ENCODE measurements at places on chromosomes 5 and 9.

DNA sequence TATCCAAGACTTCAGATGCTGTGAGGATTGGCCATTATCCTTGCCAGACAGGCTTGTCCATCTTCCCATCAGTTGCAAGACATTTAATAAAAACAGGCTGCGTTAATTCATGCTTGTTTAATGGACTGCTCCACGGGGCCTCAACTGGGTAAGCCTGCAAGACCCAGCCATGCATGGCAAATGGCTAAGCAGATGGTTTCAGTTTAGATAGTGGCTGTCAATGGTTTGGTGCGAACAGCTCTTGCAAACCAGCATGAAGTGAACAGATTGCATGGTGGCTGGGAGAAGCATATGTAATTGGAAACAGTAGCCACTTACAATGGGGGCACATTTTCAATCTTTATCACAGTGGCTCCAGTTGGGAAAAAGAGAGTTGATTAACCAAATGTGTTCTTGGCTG is 628.2 kb upstream of the KLF4 start:
- H3K4me1 ChIP-seq = no peaks in the 10 kb centered on the region
- no peak overlapping the region for H3K27ac ChIP-seq
- no peak for DNase-seq
- no peaks in the 10 kb centered on the region for H3K27me3 ChIP-seq
- H3K36me3 ChIP-seq = no peaks in the 10 kb centered on the region

GRCh38 chr5:10023494-10023893 is 226.2 kb downstream of the ATPSCKMT start:
- no peak for DNase-seq
- H3K27me3 ChIP-seq = no peaks in the 10 kb centered on the region
- H3K4me1 ChIP-seq = no peaks in the 10 kb centered on the region
- no peak overlapping the region for H3K4me3 ChIP-seq

DNA sequence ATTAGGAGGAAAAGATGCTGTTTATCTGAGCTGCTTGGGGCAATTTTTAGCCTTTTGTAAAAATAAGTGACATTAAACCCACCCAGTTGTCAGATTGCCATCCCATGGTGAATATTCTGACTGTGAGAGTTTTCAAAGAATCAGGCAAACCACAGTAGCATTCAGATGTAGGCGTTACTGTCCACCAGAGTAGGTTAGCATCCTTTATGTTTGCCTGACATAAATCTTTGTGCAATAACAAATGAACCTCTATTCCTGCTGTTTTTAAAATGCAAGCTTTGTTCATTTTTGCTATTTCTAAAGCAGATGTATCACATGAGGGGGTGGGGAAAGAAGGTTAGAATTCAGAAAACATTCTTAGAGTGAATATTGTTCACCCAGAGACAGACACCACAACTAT is 427.8 kb downstream of the CDH9 start:
- DNase-seq = no peak
- no peaks in the 10 kb centered on the region for H3K36me3 ChIP-seq
- H3K27ac ChIP-seq = no peak overlapping the region
- no peaks in the 10 kb centered on the region for H3K4me1 ChIP-seq
- no peak overlapping the region for H3K4me3 ChIP-seq

DNA sequence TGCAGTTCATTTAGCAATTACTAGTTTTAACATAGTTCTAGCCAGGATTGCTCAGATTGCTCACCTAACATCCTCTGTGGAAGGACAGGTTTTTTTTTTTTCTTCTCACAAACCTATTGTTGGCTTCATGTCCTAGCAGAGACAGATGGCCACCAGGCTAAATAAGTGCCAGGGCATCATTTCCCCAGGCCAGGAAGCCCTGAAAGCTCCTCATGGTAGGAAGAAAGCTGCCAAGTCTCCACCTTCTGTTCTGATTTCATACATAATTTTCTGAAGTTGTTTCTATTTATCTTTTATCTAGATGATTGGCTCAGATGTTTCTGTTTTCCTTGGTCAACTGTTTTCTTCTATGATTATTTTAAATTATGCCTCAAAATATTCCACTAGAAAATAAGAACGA is 31.0 kb downstream of the EFCAB9 start:
- H3K4me1 ChIP-seq = no peaks in the 10 kb centered on the region
- H3K36me3 ChIP-seq = no peaks in the 10 kb centered on the region
- no peak overlapping the region for H3K27ac ChIP-seq
- no peak for DNase-seq
- no peaks in the 10 kb centered on the region for H3K27me3 ChIP-seq
- H3K4me3 ChIP-seq = no peak overlapping the region

- DNase-seq = no peak
- no peaks in the 10 kb centered on the region for H3K36me3 ChIP-seq
- H3K4me3 ChIP-seq = no peak overlapping the region
- peaks cover 47% of the 10 kb centered on the region for H3K4me1 ChIP-seq
- peak overlapping the region; percentile 92 for H3K27ac ChIP-seq
These were observed 14.7 kb downstream of the TRAF2 start for GRCh38 chr9:136900988-136901515.

DNA sequence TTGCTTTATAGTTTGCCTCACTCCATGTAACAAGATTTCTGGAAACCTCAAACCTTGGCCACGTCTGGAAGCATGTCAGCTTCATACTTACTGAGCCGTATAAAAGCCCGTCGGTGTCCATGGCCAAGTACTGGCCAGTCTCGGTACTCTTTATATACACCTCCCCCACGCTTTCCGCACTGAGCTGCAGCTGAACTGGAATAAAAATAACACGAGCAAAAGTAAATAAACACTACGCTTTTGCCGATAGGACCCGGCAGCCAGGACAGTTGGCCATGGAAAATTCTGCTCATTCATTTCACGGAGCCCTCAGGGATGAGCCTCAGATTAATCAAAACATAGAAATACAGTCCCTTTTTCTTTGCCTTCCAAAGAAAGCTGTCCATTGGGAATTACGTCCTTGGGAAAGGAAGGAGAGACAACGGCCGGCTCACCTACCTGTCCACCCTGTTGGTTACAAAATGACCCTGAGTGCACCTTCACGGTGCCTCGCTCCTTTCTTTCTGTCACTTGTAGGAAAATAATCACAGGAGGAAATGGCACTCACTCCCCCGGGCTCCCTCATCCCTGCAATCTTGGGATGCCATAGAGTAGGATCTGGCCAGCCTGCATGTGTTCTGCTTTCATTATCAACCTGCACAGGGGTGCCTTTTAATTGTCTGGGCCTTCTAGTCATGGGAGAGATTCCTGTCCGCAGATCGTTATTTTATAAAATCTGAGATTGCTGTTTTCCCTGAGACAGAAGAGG is 85.1 kb downstream of the FGF1 start:
- peaks cover 3% of the 10 kb centered on the region for H3K27me3 ChIP-seq
- H3K36me3 ChIP-seq = no peaks in the 10 kb centered on the region
- peak overlapping the region; percentile 2 for H3K4me3 ChIP-seq
- H3K4me1 ChIP-seq = peaks cover 20% of the 10 kb centered on the region

All from transverse colon (tissue), 4 donors.